ENCODE measurements at places on chromosomes 3 and 15.

DNA sequence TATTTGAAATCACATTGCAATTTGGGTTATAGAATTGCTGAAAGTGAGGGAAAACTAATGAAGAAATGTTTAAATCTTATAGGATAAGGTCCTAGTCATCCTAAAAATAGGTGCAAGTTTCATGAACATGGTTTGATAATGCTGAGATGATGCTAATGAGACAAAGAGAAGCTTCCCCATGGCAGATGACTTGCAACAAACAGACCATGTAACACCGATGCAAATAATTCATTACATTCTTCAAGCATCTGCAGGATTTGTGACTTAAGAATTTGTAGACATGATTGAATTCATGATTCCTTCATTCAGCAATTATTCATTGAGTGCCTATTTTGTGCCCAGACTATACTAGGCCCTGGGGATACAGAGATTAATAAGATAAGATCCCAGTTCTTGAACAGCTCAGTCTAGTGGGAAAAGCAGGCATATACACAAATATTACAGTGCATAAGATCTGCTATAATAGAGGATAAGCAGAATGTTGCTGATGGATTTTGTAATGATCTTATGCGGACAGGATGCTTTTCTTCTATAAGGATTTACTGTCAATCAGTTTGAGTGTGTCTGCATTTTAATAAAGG lies 367.9 kb upstream of the GBE1 start:
- DNase-seq, result no peak

GRCh38 chr3:9074079-9074478 lies 110.8 kb upstream of the RAD18 start:
- DNase-seq, result no peak

- no peak for DNase-seq
Observed at GRCh38 chr3:185722881-185723280, 102.0 kb downstream of the IGF2BP2 start.

GRCh38 chr3:32814361-32814760 lies 3.4 kb upstream of the TRIM71 start:
- no peak for DNase-seq

DNA sequence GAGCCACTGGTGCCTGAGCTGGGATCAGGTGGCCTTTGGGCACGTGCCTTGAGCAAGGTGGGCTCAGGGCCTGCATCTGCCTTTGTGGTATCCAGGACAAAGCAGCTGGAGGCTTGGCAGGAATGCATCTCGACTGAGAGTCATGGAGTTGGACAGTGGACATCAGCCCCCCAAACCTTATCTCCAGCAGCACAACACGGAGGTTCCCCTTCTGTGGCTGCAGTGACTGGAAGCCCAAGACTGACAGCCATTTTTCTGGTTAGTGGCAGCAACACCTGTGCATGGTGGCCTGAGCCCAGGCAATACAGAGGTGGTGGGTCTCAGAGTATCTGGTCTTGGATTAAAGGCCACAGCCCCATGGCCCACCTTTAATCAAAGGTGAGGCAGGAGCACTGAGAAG lies 27.8 kb upstream of the TSEN2 start:
- DNase-seq, result no peak

- no peak for DNase-seq
Observed at GRCh38 chr15:73843787-73844186, 29.6 kb upstream of the TBC1D21 start.

GRCh38 chr3:150958683-150959082 lies 13.8 kb downstream of the CLRN1 start:
- no peak for DNase-seq

GRCh38 chr3:21665444-21666100 lies 85.4 kb downstream of the ZNF385D start:
- no peak for DNase-seq

DNA sequence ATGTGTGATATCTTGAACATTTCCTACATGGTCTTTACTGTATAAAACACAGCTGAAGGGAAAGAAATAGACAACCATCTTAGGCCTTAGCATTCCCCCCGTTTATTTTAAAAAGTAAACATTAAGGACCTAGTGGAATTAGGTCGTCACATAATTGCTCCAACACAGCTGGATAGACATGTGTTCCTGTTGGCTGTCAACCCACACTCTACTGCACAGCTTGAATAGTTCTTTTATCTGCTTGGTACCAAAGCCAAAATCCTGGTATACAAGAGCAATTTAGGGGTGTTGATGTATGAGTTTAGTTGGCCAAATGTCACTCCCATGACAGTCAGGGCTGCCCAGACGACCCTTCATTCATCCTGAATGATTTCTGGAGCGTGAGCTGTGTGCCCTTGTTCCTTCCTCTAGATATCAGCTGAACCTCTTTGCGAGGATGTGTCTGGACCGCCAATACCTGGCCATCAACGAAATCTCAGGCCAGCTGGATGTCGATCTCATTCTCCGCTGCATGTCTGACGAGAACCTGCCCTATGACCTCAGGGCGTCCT lies 179.7 kb downstream of the ITPR1 start:
- no peak for DNase-seq

GRCh38 chr3:194738254-194739093 lies 52.8 kb downstream of the FAM43A start:
- DNase-seq, result no peak

- no peak for DNase-seq
Observed at GRCh38 chr3:185657211-185657610, 71.1 kb downstream of the SENP2 start.

- DNase-seq, result no peak
Observed at GRCh38 chr3:159238646-159239045, 436.8 kb downstream of the MFSD1 start.

DNA sequence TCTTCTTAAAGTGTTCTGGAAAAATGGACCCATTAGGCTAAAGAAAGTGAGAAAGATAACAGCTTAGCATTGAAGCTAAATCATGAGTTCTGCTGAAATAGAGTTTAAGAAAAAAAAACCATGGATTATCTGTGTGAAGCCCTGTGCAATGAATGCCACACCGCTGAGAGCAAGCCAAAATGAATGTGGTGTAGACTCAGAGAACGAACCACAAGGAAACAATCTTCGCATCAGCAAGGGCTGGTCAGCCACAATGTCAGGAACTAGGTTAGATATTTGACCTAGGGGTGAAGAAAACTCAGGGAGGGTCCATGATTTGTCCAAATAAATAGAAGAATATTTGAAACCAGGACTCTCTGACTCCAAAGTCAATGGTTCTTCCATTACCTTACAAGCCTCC lies 91.4 kb upstream of the MEX3B start:
- DNase-seq, result no peak

- no peak for DNase-seq
Observed at GRCh38 chr3:11995120-11995519, 9.1 kb upstream of the SYN2 start.

- no peak for DNase-seq
Observed at GRCh38 chr3:193773266-193774220, 180.5 kb downstream of the OPA1 start.

DNA sequence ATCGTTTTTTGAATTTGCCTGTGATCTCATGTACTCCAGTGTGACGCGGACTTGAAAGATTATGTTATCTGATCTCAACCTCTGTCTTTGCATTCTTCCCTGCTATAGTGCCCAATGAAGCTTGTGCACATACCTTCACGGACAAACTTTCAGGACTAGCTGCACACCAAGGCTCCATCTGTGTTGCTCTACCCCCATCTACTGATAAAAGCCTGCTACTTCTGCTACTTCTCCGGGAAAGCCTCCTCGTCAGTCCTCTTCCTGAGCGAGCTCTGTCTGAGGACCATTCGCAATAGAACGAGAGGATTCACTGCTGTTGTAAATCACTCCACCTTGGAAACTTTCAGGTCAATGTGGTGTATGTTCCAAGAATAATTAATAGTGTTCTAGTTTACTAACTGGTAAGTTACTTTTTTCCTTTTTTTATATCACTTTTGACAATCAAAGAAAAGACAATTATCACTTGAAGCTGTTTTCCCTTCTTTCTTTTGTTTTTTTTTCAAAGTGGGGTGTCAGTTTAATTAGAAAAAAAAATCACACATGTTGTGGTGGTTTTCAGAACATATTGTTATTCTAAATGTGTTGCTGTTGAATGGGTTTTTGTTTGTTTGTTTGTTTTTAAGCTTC lies 217.6 kb downstream of the ARRDC4 start:
- no peak for DNase-seq

GRCh38 chr3:9986230-9986725 lies 363 bp downstream of the EMC3 start:
- no peak for DNase-seq

DNA sequence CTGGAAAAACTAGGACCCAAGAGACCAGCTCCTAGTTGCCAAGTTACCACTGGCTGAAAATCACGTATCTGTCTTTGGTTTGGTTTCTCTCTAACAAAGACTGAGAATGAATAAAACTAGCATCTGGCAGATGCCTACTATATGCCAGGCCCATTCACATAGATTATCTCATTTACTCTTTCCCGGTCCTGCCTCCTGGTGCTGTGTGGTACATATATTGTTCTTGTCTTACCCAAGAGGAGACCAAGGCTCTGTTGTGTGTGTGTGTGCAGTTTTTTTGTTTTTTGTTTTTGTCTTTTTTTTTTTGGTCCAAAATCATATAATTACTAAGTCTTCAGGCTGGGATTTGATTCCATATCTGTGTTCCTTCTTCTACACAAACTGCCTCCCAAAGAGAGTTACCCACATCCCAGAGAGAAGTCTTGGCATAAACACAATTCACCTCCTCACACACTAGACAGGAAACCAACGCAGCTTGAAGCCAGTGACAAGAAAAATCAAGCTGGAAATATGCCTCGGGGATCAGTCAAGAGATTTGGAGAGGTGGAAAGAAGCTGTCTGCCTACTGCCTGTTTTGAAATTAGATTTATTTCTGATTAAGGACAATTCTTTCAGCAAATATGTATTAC lies 891 bp downstream of the AHSG start:
- no peak for DNase-seq

DNA sequence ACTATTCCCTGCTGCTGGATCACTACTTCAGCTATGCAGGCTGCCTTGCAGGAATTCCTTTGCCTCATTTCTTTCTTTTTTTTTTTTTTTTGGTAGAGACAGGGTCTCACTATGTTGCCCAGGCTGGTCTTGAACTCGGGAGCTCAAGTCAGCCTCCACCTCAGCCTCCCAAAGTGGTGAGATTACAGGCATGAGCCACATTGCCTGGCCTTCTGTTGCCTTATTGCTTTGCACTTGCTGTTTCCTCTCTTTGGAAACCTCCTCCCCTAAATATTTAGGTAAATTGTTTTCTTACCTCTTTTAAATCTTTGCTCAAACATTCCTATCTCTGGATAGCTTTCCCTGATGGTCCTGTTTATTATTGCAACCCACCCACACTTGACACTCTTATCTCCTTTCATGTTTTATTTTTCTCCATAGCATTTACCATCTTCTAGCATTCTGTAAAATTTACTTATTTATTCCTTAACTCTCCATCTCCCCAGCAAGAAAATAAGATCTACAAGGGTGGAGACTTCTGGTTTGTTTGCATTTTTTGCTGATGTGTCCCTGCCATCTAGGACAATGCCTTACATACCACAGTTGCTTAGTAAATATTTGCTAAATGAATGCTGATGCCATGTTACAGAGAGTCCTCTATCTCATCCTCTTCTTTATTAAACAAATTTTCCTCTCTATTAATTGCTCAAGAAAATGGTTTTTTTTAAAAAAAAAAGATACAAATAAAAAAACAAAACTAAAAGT lies 134.8 kb downstream of the P2RY1 start:
- DNase-seq, result no peak

DNA sequence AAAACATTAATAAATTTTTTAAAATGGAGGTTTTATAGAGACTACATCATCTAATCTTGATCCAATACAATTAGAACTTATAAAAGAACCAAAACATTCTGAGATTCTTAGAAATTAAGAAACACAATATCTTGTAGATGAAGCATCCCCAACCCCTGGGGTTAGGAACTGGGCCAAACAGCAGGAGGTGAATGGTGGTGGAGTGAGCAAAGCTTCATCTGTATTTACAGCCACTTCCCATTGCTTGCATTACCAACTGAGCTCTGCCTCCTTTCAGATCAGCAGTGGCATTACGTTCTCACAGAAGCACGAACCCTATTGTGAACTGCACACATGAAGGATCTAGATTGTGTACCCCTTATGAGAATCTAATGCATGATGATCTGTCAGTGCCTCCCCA lies 36.3 kb downstream of the KNL1 start:
- no peak for DNase-seq

- DNase-seq, result no peak
Observed at GRCh38 chr3:101999177-101999779, 150.0 kb downstream of the NFKBIZ start.

DNA sequence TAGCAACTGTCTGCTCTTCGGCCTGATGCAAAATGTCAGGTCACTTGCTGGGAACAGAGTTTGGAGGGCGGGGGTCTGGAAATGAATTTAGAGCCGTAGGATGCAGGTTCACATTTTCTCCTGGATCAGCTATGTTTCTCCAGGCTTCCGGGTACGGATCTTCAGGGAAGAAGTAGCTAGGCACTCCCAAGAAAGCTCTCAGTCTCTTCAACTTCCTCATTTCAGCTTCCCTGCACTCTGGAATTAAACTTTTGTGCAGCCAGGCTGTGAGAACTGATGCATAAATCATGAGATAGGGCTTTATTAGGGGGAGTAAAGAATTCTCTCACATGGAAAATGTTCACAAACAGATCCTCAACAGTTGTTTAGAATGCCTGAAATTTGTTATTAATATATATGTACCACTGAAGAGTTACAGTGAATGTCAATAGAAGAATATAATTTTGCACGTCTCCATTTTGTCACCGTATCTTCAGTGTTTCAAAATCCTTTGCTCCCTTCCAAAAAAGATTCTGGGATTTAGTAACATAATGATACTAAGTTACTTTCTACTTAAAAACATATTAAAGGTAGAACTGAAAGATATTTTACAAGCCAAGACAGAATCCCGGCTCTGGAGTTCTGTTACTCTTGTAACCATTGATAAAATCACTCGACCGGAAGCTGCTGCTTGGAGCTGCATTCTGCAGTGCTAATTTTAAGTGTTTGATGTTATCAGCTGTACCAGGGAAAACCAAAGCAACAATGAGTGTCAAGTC lies 178.5 kb upstream of the P2RY1 start:
- no peak for DNase-seq

DNA sequence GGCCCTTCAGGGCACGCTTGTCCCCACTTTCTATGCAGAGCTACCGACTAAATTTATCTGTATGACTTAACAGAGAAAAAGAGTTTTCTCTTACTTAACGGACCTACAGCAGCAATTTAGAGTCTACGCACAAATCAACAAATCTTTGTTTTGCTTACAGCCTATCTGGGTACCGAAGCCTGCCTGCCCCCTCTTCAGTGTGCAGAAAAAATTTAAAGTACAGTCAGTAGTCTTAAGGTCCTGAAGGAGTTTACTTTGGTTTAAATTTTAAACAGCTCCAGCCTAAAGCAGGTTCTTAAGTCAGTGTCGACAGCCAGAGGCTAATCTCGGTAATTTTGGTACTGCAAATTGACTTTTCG lies 570 bp downstream of the SACM1L start:
- DNase-seq, result no peak

Data from stimulated activated CD4-positive, alpha-beta T cell treated with anti-CD3 and anti-CD28 coated beads, Interleukin-1b, Interleukin-23, amount 100 ng/mL, for 1 hour (primary cell).